Lung (tissue), 17 donors: ENCODE measurements at places on chromosomes 5 and 9. TPM values are rescaled to one million over a fixed set of nuclear protein-coding genes. Genes with fewer than 3 reads are reported as not detected.

The INSL4 gene
- not detected for total RNA-seq

The IL5 gene
- not detected for total RNA-seq

DNA sequence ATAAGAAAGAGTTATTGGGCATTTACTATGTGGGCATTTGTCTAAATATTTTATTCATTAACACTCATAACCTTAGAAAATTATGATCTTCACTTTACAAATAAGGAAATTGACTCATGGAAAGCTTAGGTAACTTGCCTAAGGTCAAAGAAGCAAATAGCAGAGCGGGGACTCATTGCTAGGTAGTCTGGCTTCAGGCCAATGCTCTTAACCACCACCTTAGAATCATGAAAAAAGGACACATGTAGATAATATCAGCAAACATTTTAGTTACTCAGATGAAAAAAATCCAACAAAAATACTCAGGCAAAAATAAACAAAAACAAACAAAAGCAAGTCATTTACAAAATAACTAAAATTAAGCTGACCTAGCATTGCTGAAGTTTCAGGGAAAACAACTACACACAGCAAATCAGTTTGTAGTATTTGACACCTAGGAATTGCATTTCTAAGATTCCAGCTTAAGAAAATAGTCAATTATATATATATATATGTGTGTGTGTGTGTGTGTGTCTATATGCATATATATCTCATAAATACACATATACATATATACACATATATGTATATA lies 166.0 kb downstream of the HMHB1 start:
- no peaks in the 10 kb centered on the region for H3K27me3 ChIP-seq
- DNase-seq, result no peak
- H3K4me3 ChIP-seq, result no peak overlapping the region
- no peaks in the 10 kb centered on the region for H3K4me1 ChIP-seq

DNA sequence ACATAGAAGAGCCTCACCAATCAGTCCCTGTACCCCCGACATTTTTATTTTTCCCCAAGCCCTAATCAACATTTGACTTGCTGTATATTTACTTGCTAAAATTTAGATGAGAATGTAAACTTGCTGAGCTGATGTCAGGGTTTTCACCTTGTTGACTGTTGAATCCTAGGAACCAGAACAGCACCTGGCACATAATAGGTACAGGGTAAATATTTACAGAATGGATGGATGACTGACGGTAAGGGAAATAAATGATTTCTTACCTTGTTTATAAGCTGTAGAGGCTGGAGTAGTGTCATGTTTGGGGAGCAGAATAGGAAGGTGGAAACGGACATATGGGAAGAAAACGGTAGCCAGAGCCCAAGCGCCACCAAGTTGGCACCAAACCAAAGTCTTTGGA lies 107.0 kb upstream of the NUDT12 start:
- H3K27ac ChIP-seq, result no peak overlapping the region
- H3K4me1 ChIP-seq, result peaks cover 1% of the 10 kb centered on the region
- no peak overlapping the region for H3K4me3 ChIP-seq

GRCh38 chr5:107772418-107773310 lies 101.9 kb upstream of the EFNA5 start:
- no peak for DNase-seq
- H3K36me3 ChIP-seq, result no peaks in the 10 kb centered on the region
- H3K27ac ChIP-seq, result no peak overlapping the region
- H3K4me1 ChIP-seq, result no peaks in the 10 kb centered on the region
- H3K27me3 ChIP-seq, result no peaks in the 10 kb centered on the region

- no peak overlapping the region for H3K27ac ChIP-seq
- no peaks in the 10 kb centered on the region for H3K36me3 ChIP-seq
- H3K4me3 ChIP-seq, result no peak overlapping the region
- no peaks in the 10 kb centered on the region for H3K27me3 ChIP-seq
- DNase-seq, result no peak
- no peaks in the 10 kb centered on the region for H3K4me1 ChIP-seq
Observed at GRCh38 chr9:95864852-95865580, 10.5 kb upstream of the ERCC6L2 start.

DNA sequence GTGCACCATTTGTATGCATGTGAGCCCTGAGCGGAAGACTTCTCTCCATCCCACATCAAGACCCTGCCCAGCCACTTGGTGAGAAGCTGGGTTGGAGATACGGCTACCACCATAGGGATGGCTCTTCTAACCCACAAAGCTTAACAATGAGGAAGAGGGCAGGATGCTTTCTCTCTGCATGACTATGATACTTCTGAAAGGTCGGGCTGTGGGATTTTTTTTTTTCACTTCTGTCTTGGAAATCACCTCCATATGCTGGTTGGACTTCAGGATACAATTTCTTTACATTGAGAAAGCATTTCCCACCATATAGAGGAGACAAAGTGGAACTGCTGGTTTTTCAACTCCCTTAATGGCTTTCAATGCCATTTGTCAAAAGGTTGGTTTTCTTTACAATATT lies 30.5 kb downstream of the ZNF366 start:
- H3K36me3 ChIP-seq, result no peaks in the 10 kb centered on the region
- no peak overlapping the region for H3K4me3 ChIP-seq
- peaks cover 2% of the 10 kb centered on the region for H3K4me1 ChIP-seq
- no peak for DNase-seq
